ENCODE measurements at places on chromosomes 5 and 9.

GRCh38 chr5:112024769-112025168 is 267.8 kb upstream of the NREP start:
- DNase-seq, result no peak

GRCh38 chr9:4117835-4118610 is 181.8 kb downstream of the GLIS3 start:
- no peak for DNase-seq

GRCh38 chr5:134370311-134370870 is 978 bp upstream of the UBE2B start:
- no peak for DNase-seq

DNA sequence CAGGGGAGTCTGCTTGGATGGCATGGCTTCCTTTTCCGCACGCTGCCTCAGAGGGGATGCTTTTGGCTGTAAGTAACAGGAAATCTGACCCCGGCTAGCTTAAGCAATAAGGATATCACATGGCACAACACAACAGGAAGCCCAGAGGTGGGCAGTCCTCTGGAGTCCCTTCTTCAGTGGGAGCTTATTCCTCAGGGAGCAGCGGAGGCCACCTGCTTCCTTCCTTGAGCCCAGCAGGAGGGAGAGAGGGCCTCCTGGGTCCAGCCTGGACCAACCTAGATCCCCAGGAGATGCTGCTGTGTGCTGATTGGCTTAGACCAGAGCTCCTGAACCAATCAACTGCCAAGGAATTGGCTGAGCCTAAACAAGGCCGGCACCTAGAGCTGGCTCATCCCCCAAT is 66.3 kb downstream of the C9orf50 start:
- no peak for DNase-seq

DNA sequence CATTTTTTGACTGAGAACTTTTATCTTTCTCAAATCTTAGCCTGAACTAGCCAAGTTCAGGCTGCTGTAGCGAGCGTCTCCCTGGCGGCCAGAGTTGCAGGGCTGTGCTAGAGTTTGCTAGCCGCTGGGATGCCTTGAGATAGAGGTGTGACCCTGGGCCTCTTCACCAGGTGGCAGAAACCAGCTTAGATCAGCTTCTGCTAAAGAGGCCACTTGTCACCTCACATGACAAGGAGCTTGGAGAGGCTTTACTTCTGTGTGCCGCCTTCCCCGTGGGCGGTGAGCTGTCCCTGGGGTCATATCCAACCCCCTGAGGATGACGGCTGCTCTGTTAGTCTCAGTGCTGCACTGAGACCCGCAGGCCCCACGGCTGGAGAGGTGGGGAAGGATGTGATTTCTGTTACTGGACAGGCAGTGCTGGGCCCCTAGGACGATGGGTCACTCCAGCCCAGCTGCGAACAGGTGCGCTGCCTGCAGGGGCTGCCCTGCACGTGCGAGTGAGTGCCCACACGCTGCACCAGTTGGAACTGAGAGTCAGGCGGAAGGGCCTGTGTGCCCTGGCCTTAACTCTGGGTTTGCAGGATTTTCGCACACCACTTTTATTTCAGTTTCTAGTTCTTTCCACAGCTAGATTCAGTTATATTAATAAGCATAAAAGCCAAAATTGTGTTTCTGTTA is 63.8 kb downstream of the EHMT1 start:
- DNase-seq, result no peak

GRCh38 chr9:29129763-29130162 is 1556.5 kb upstream of the C9orf72 start:
- DNase-seq, result no peak

DNA sequence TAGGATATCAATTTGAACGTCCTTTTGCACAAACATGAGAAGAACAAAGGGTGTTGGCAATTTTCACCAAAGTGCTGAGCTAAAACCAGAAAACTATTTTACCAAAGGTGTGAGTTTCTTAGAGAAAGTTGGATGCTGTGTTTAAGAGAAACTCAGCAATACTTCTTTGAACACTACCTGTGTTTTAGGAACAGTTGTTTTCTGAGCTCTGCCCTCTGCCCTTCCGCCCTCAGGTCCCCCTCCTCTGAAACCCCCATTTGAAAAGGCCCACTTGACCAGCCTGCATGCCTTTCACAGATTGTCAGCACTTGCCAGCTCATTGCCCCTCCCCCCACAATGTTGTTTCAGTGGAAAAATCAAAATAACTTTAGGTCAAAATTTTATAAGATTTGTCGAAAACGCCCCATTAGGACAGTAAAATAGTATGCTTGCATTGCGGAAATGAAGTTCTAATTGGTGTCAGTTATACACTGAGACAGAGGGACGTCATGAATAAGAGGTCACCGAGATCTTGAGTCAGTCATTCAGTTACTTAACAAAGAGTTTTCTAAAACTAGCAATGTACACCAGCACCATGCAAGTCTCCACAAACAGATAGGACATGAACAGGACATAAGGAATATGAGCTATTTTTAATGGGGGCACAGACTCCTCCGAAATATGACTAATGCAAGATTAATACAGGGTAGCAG is 61.9 kb upstream of the IL7R start:
- no peak for DNase-seq

- peak; percentile 63 for DNase-seq
Measured at GRCh38 chr5:56480705-56481427, 247.7 kb upstream of the ANKRD55 start.

GRCh38 chr9:113558632-113559502 is 95.3 kb downstream of the RGS3 start:
- DNase-seq, result no peak

DNA sequence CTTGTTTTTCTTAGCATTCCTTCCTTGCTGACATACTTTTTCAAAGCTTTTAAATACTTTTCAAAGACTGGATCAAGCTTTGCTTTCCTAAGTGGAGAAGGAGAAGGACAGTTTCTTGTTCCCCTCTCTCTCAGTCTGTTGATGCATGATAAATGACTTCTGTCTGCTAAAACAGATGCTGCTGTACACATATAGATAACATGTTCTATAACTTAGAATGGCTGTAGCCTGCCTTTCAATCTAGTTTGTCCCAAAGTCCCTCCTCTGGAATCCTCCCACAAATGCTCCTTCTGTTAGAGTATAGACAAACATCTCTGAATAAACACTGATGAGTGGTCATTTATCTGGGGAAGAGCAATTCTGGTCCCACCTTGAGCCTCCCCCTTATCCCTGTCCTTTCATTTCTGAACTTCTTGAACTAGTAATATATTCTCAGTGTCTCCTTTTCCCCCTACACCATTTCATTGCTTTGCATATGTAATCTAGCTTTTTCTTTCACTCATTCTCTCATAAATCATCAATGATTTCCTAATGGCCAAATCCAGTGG is 5.4 kb upstream of the HEMGN start:
- DNase-seq, result no peak

DNA sequence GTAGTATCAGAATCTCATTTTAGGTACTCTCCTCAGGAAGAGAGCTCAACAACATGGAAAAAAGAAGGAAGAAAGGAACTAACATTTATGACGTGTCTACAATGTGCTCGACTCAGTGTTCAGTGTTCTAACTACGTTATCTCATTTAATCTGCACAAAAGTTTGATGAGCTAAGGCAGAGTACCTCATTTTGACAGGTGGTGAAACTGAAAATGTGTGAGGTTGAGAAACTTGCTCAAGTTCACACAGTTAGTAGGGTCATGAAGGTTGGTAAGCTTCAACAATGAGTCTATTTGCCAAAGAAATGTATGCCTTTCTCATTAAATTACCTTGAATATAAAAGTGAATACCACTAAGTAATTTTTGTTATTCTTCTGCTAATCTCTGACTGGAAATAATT is 165.1 kb downstream of the CAAP1 start:
- no peak for DNase-seq

- no peak for DNase-seq
Measured at GRCh38 chr5:129133553-129133952, 39.0 kb downstream of the ISOC1 start.

- DNase-seq, result no peak
Measured at GRCh38 chr9:137194388-137194787, 5.9 kb downstream of the SSNA1 start.

DNA sequence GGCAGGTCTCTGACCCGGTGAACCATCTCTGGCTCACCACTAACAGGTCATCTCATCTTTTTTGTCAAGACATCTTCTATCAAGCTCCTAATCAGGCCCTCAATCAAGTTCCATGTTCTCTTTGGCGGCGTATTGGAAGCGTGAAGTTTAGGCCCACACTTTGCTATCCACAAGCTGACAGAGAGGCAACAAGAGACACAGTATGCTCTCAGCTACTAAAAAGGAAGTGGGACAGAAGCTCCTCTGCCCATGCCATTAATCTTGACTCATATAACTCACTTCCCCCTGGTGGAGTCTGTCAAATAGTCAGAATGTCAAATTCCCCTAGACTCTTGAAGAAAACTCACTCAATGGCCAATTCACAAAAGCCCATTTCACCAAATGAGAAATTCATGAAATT is 77.6 kb upstream of the TMC1 start:
- no peak for DNase-seq

DNA sequence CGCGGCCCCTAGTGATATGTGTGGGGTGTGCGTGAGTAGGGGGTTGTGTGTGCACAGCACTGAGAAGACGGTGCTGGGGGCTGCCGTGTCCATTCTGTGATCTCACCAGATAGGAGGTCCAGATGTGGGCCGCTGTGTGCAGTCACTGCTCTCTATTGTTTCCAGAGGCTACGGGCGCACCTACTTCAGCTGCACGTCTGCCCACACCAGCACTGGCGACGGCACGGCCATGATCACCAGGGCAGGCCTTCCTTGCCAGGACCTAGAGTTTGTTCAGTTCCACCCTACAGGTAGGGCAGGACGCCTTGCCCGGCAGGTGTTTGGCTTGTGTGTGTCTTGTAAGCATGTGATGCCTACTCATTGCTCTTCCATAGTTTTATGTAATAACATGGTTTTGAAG is 12.6 kb downstream of the SDHA start:
- no peak for DNase-seq

DNA sequence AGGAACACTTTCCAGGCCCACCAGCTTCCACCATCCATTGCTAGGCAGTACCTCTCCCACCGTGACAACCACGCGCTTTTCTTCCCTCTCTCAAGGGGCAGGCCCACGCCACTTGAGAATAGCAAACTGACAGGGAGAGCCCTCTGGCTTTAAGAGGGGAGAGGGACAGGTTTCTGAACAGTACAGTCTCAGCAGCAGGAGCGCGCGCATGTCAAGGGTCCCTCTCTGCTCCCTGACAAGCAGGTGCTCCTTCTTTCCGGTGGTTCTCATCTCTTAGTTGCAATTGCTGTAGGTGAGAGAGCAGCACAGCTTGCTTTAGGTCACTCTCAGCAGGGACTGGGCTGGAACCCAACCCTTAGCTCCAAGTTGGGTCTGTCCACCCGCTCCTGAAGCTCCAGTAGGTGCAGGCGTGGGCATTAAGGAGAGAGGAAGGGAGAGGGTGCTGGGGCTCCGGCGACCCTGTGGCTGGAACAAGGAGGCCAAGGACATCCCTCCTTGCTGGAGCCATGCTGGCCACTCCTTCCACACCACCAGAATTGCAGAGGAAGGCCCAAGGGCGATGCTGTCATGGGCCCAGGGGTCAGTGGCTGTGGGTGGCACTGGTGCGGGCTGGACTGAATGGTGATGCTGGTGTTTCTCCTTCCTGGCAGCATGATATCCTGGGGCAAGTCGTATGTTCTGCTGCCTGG is 9.0 kb upstream of the PHF2 start:
- no peak for DNase-seq

DNA sequence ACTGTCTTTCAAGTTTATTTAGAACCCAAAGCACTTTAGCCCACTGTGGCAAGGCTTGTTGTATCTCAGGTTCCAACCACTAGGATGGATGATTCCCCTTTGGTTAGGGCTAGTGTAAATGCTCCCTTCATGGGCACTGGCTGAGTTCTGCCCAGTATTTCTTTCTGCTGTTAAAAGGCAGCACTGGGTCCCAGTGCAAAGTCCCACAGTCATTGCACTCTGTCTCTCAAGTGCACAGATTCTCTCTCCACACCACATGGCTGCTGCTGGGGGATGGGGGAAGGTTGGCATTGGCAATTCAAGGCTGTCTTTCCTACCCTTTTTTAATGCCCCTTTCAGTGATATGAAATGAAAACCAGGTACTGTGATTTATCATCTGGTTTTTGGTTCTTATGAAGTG is 7.2 kb upstream of the NPR3 start:
- no peak for DNase-seq

- DNase-seq, result no peak
Measured at GRCh38 chr5:110753600-110753999, 14.8 kb downstream of the SLC25A46 start.

- no peak for DNase-seq
Measured at GRCh38 chr5:56019306-56020272, 24.8 kb upstream of the IL6ST start.

Data from breast epithelium (tissue), 4 donors.